ENCODE measurements at places on chromosomes 1 and 21. TPM values are rescaled to one million over a fixed set of nuclear protein-coding genes. Genes with fewer than 3 reads are reported as not detected.

DNA sequence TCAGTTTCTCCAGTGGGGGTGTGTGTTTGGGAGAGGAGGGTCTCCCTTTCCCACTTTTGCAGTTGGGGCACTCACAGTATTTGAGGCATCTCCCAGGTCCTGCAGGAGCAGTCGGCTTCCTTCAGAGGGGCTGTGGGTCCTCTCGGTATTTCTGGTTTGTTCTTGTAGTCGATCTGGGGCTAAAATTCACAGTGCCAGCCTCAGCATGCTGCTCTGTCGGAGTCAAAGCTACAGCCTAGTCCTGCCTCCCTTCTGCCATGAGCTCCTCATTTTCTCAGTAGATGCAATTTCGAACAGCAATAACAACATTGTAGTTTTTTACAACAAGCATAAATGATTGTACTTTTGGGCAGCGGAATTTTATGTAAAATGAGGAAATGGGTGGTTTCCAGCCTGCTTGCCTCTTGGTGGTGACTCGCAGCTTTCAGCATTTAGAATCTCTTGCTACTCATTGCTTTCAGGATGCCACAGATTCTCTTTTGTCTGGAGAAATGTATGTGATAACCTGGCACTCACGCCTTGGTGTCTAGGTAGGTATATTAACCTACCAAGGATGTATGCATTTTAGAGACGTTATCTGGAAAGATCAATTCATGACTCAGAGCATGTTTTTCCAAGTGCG lies 82.4 kb upstream of the C21orf91 start:
- DNase-seq: no peak

Gene FCGR1A
- total RNA-seq: not detected

DNA sequence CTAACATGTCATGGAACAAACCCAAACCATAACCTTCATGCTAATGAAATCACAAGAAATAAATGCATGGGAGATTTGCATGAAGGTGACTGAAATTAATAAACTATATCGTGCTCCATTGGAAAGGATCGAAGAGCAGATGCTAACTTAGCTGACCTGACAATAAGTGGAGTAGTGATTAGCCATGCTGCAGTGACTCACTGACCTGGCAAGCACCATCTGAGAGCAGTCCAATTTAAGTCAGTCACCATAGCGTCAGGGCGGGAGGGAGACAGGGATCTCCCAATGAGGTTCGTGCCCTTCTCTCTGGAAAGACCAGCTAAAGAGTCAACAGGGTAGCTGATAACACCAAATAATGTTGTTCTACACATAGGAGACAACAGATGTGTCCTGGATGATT lies 21.5 kb downstream of the OLIG2 start:
- DNase-seq: no peak

GRCh38 chr1:33093004-33093403 lies 12.1 kb downstream of the AZIN2 start:
- DNase-seq: no peak

GRCh38 chr1:94143809-94144176 lies 22.8 kb upstream of the ABCA4 start:
- no peak for DNase-seq

- DNase-seq: no peak
Observed at GRCh38 chr21:28579986-28580550, 412.6 kb downstream of the LTN1 start.

Gene AGBL4
- total RNA-seq: 0.12 TPM

GRCh38 chr1:207897188-207897587 lies 13.7 kb downstream of the CD34 start:
- DNase-seq: no peak

Gene PPIAL4G
- 1.4 TPM for total RNA-seq

DNA sequence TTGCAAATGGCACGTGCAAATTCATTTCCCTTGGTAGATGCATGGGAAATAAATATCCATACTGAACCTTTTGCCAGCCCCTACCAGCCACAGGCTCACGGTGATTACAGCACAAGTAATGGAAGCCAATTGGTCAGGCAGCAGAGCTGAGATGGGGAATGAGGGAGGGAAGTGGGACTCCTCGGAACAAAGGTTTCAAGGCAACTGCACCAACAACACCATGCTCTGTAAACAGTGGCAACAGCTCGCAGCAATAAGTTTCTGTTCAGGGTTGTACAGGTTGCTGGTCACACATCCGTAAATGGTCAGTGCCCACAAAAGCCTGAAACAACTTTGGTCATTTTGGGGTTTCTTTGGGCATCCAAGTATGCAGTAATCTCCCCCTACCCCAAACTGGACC lies 62.7 kb upstream of the LPGAT1 start:
- DNase-seq: no peak

Gene PROX1
- 3.8 TPM for total RNA-seq

Gene ESRRG
- not detected for total RNA-seq

Gene CNR2
- total RNA-seq: 45.6 TPM

DNA sequence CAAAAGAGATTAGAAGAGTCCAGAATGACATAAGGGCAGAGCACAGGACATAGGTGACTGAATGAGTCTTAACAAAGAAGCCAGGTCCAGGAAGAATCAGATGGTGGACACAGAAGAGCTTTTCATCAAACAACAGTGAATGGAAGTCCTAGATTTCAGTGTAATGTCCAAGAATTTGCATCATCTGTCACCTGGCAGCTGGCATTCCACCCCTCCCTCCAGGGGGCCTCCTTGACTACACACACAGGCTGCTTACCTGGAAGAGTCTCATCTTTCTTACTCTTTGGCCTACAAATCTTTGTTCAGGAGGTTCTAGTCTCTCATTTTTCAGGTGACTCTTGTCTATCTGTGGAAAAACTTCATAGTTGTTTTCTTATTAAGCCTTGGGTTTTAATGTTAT lies 36.2 kb downstream of the GORAB start:
- DNase-seq: no peak

Gene TRIM46
- 2.6 TPM for total RNA-seq

DNA sequence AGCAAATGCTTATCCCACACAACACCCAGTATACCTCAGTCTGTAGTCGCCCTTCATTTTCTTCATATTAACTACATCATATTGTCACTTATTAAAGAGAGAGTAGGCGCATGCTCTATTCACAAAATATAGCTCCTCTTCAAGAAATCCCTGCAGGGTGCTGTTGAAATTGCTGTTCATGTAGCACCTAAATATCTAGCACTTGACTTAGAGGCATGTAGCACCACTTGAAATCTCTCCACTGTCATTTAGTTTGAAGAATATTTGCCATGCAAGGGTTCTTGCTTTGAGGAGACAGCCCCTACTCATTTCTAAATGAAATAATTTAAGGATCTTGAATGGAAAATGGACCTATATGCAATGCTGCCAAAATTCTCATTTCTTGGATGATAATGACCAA lies 20.9 kb upstream of the LRRC8B start:
- DNase-seq: no peak

DNA sequence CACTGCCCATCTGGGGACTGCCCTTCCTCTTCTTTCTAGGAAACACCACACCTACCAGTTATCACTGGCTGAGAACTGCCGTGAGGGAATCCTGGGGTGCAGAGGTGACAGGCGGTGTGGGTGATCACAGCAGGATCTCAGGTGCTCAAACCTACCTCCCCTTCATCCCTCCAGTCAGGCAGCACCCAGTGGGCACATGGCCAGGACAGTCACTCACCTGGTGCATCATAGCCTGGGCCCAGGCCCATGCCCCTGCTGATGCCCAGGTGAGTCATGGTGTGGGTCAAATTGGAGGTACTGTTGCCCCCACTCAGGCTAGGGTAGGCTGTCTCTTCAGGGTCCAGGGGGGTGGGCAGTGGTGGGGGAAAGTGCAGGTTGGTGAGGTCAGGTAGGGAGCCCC lies 5.3 kb upstream of the DENND4B start:
- no peak for DNase-seq

- no peak for DNase-seq
Observed at GRCh38 chr1:19036041-19036812, 79.8 kb upstream of the IFFO2 start.

GRCh38 chr1:174266476-174266875 lies 107.2 kb downstream of the RABGAP1L start:
- no peak for DNase-seq

Gene AXDND1
- total RNA-seq: 0.90 TPM

- peak; percentile 63 for DNase-seq
Observed at GRCh38 chr1:1352786-1353388, 3.7 kb upstream of the DVL1 start.

GRCh38 chr1:197468543-197469175 lies 200.6 kb downstream of the CRB1 start:
- no peak for DNase-seq

DNA sequence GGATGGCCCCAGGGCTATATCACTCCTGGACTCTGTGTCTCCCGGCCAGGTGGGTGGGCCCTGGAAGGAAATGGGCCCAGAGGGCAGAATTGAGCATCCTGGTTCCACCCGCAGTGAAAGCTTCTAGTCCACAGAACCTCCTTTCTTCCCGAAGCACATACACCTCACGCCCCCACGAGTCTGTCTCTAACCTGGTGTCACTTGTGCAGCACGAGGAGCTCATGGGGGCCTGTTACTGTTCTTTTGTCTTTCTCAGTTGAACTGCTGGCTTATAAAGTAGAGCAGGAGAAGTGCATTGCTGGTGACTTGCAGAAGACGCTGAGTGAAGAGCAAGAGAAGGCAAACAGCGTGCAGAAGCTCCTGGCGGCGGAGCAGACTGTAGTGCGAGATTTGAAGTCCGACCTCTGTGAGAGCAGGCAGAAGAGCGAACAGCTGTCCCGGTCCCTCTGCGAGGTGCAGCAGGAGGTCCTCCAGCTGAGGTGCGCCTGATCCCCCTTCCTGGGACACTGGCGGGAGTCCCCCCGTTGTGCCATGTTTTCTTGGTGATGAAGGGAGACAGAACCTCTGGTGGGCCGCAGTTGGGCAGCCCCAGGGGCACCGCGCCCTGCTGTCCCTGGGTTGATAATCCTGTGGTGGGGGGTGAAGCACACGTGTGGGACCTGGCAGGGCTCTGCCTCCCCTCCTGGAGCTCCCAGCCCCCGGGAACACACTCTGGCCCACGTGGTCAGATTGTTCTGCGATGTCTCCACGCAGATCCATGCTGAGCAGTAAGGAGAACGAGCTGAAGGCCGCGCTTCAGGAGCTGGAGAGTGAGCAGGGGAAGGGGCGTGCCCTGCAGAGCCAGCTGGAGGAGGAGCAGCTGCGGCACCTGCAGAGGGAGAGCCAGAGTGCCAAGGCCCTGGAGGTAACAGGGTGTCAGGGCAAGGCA lies 28.7 kb upstream of the DIP2A start:
- no peak for DNase-seq

Gene KDM1A
- 45.9 TPM for total RNA-seq

Gene SLC25A34
- 7.0 TPM for total RNA-seq

Gene CLCA1
- not detected for total RNA-seq

GRCh38 chr1:11484321-11484655 lies 5.3 kb downstream of the DISP3 start:
- no peak for DNase-seq

Gene ABCG1
- total RNA-seq: 31.9 TPM

Gene SERPINC1
- total RNA-seq: not detected

GRCh38 chr1:25996966-25997827 lies 666 bp downstream of the PAFAH2 start:
- DNase-seq: no peak

- no peak for DNase-seq
Observed at GRCh38 chr1:12067900-12068821, 5.1 kb downstream of the TNFRSF8 start.

GRCh38 chr21:16304174-16305095 lies 574.7 kb downstream of the USP25 start:
- DNase-seq: no peak

- DNase-seq: no peak
Observed at GRCh38 chr1:12539320-12539704, 78.7 kb downstream of the DHRS3 start.

Gene LCE2A
- total RNA-seq: not detected

GRCh38 chr1:172704420-172705210 lies 45.7 kb downstream of the FASLG start:
- DNase-seq: no peak

Gene SIM2
- not detected for total RNA-seq

Gene DDR2
- 0.12 TPM for total RNA-seq

Gene LORICRIN
- total RNA-seq: not detected

GRCh38 chr1:18066576-18066975 lies 41.0 kb upstream of the IGSF21 start:
- no peak for DNase-seq

- no peak for DNase-seq
Observed at GRCh38 chr1:158984386-158984785, 25.3 kb upstream of the IFI16 start.

Gene PLA2G2A
- not detected for total RNA-seq

- no peak for DNase-seq
Observed at GRCh38 chr1:216314379-216315095, 108.7 kb downstream of the USH2A start.

GRCh38 chr1:101506541-101507164 lies 269.8 kb downstream of the S1PR1 start:
- peak; percentile 61 for DNase-seq

- no peak for DNase-seq
Observed at GRCh38 chr1:89175601-89176256, at the start of gene GBP7. GBP7 (minus strand) TSS chr1:89176003; CDS start chr1:89171935, 4,068 bp downstream.

DNA sequence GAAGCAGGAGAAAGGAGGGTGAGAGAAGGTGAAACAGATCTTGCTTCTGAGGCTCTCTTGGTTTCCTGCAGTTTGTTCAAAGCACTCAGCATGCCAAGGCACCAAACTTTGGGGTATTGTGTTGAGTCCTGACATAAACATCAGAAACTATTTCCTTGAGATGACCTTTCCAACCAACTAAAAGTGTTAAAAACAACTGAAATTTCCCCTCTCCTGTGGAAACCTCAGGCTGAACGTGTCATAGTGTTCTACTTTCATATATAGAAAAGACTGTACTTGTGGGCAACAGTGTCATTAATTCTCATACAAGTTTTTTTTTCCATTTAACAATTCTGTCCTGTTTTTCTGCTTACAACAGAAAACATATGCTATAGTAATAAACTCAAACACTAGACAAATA lies 6.3 kb upstream of the LYST start:
- DNase-seq: no peak

- no peak for DNase-seq
Observed at GRCh38 chr21:45401916-45402900, 2.8 kb upstream of the COL18A1 start.

- no peak for DNase-seq
Observed at GRCh38 chr1:178451529-178451928, 45.2 kb downstream of the CLEC20A start.
